ENCODE measurements at places on chromosomes 12 and 14.

- peak; percentile 58 for DNase-seq
Observed at GRCh38 chr12:101941306-101942249, 64.2 kb downstream of the DRAM1 start.

DNA sequence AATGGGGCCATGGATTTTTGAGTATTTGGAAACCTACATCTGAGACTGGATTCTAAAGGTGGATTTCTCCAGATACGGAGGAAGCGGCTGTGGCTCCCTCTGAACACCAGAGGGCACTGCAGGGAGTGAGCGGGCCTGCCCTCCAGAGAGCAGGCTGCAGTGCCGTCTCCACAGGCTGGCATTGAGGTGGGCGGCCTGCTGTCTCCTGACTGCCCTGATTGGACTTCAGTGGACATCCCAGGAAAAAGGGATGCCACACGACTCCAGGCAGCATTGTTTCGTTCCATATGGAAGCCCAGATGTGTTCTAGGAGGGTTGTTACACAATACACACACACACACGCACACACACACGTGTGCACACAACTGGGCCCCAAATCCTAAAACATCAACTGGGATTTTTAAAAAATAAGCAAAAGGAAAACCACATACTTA lies 20.9 kb upstream of the ANO2 start:
- DNase-seq, result peak; percentile 52

GRCh38 chr14:103820908-103821307 lies 26.5 kb downstream of the PPP1R13B start:
- no peak for DNase-seq

- peak; percentile 8 for DNase-seq
Observed at GRCh38 chr12:67137256-67137655, 131.9 kb upstream of the CAND1 start.

GRCh38 chr14:72881543-72881942 lies 12.4 kb downstream of the DPF3 start:
- no peak for DNase-seq

DNA sequence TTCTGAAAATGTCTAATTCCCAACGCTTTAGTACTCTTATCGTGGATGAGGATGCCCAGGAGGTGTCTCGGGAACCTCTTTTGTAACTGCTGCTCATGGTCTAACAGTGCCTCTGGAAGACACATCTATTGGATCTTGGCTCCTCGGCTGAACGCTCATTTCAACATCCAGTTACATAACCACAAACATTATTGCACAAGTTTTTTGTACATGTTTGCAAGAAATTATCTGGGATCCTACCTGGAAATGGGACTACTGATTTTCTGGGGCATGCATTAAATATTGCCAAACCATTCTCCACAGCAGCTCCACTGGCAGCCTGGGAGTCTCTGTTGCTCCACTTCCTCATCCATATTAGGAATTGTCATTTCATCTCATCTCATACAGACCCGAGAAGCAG lies 117.5 kb upstream of the EVL start:
- peak; percentile 64 for DNase-seq

- DNase-seq, result peak; percentile 84
Observed at GRCh38 chr14:23306412-23307145, at the start of gene BCL2L2. TSS of gene BCL2L2 (plus strand) at chr14:23306833. CDS start at chr14:23307768, 935 bp downstream.
